AG04449 (cell line): ENCODE measurements at places on chromosomes 1 and 21.
A peak's percentile ranks its signal among the peaks of the same experiment; 100 is the strongest.

GRCh38 chr1:172967936-172968335 is 82.8 kb downstream of the TNFSF18 start:
- no peak for DNase-seq

DNA sequence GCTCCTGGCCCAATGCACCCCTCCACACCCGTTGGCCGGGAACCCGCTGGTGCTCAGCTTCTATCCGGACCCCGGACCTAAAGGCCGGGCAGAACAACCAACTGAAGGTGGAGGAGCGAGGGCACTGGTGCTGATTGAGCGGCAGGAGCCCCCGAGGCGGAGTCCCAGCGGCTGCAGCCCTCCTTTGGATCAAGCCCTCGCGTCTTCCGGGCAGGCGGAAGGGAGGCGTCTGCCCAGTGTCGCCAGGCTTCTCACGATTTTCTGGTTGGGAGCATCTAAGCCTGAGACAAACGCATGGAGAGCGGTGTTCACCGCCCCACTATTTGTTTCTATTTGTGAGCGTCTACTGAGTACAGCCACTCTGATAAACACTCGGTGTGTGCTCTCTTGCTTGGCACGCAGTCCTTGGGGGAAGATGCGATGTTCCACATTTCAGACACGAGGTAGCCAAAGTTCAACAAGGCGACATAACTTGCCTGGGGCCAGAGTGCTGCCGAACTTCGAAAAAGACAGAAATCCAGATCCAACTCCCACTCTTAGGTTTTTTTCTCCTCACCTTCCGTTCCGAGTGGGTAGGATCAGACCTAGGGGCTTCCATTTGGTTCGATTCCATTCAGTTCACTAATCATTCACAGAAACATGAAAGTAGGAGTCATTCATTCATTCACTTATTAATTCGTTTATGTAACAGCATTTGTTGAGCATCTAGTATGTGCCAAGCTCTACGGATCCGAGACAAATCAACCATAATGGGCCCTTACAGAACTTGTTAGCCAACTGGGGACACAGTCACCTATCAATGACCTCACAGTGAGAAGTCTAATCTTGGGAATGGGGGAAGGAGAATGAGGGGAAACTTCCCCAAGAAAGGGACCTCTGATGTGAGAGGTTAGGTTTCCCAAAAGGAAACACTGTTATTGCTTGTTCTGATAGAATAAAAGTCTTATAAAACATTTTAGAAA is 4.9 kb upstream of the DMRTA2 start:
- no peak for DNase-seq

DNA sequence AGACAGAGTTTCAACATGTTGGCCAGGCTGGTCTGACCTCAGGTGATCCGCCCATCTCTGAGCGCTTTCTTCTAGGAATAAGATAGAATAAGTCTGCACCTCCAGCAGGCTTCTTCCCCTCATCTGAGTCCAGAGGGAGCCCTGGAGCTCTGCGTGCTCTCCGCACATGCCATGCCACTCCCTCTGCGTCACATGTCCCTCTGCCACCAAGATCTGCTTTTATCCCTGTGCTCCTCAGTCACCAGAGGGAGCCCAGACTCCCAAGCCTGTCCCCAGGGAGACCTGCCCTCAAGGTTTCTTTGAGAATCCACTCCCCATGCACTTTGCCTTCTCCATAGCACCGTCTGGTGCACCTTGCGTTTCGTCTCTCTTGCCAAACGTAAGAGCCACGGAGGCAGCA is 213.0 kb downstream of the CAMTA1 start:
- no peak for DNase-seq

- no peak for DNase-seq
These were observed 14.3 kb downstream of the XCL2 start for GRCh38 chr1:168529518-168529917.

GRCh38 chr1:25858906-25859789 is at the start of gene AUNIP:
Gene AUNIP, minus strand, starts transcription at chr1:25859457. Its CDS starts 100 bp downstream, at chr1:25859357.
- peak; percentile 21 for DNase-seq

GRCh38 chr1:235976490-235976889 is 88.4 kb downstream of the NID1 start:
- DNase-seq: no peak

DNA sequence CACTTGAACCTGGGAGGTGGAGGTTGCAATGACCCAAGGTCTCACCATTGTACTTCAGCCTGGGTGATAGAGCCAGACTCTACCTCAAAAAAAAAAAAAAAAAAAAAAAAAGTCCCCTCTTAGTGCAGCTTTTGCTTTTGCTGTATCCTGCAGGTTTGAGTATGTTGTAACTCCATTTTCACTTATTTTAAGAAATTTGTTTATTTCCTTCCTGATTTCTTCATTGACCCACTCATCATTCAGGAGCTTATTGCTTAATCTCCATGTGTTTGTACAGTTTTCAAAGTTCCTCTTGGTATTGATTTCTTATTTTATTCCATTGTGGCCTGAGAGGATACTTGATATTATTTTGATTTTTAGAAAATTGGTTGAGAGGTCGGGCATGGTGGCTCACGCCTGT is 50.9 kb upstream of the AK4 start:
- no peak for DNase-seq

GRCh38 chr1:108841703-108842102 is 15.2 kb downstream of the AKNAD1 start:
- no peak for DNase-seq

DNA sequence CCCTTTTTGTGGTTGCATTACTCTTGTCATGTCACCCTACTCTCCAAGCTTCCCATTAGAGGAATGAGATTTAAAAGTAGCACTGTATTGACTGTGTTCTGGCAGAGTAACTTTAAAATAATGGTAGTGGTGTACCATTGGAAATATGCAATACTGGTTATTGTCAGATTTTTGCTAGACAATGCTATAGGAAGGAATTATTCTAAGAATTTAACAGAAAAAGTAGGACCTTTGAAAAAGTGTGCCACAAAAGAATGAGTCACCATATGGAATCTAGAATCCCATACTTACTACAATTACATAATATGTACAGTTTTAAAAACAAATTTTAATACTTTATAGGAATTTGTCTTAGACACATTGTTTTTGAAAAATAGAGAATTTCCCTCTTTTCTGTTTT is 13.8 kb downstream of the MIER1 start:
- no peak for DNase-seq

GRCh38 chr1:13753636-13754402 is 53.8 kb downstream of the PRDM2 start:
- no peak for DNase-seq

DNA sequence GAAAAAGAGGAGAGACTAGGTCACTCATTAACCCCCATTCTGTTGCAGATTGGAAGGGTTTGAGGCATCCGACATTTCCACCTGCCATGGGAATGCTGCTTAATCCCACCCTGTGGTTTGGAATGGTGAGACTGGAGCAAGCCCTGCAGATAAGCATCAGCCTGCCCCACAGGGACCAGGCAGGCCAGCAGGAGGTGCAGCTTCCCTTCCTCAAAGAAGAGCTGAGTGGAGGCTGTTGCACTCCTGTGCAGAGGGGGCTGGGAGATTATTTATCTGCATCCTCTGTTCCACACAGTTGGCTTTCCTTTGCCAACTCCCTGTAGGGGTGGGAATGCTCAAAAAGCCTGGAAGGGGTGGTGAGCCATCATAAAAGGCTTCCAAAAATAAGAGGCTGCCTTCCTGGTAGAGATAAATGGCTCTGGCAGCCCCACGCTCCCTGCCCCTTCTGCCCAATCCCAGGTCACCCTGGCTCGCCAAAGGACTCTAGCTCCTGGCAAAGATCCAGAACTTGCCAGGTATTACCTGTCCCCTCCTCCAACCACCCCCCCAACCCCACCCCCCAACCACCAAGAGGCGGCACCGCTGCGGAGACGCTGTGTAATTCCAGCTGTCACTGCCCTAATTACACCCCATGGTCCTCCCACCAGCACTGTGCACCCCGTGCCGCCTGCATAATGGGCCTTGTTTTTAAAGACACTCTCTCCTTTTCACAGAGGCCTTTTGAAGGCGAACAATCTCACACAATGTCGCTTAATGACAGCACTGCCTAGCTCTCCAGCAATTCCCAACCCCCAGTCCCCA is 83.0 kb upstream of the ZC3H12A start:
- DNase-seq: no peak

DNA sequence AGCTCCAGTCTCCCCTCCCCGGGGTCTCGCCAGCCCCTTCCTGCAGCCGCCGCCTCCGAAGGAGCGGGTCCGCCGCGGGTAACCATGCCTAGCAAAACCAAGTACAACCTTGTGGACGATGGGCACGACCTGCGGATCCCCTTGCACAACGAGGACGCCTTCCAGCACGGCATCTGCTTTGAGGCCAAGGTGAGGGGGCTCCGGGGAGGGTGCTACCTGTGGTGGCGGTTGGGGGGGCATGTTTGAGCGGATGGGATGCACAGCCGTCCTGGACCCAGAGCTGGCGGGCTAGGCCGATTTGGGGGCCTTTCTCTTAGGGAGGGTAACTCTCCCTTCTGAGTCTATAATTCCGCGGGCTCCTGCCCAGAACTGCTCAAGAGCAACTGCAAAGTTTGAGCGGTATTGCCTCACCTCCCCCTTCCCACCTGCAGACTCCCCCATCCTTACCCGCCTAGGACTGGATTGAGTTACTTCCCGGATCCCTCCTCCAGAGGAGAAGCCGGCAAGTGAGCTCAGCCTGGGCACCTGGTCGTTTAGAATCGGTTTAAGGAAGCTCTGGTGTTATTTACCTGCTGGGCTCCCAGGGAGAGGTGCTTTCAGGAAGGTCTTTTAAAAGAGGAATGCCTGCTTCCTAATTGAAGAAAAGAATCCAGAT is 730 bp downstream of the NOS1AP start:
- no peak for DNase-seq

- DNase-seq: no peak
These were observed 4.6 kb upstream of the NAXE start for GRCh38 chr1:156586892-156587477.

GRCh38 chr1:224287714-224288113 is 42.3 kb downstream of the NVL start:
- no peak for DNase-seq

DNA sequence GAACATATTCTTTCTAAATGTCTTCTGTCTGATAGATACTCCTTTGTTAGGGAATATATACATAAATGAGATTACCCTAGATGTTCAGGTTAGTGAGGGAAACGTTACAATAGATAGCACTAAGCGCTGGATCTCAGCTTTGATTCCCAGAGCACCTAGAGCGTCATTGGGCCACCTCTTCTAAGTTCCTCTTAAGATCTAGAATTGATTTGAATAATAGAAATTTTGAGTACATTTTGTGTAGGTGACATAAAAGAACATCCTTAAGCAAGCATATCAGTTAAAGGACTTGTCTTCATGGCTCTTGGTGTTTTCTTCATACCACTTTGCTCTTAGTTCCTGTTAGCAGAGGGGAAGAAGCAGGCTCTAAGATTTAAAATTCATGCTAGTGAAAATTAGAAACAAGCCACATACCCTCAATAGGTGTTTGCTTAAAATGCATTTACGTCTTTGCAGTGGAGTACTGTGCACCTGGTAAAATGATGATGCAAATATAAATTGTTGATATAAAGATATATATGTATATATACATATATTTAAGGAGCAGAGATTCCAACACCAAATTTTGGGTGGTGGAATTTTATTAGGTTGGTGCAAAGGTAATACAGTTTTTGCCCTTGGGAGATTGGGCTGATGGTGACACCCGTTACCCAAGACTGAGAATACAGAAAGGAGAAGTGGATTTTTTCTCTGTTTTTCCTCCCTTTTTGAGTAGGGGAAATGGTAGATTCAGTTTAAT is 47.1 kb downstream of the DYRK1A start:
- no peak for DNase-seq

GRCh38 chr1:230340526-230341161 is 85.5 kb downstream of the PGBD5 start:
- DNase-seq: no peak

- peak; percentile 21 for DNase-seq
These were observed 48.5 kb downstream of the NR5A2 start for GRCh38 chr1:200075938-200076546.

DNA sequence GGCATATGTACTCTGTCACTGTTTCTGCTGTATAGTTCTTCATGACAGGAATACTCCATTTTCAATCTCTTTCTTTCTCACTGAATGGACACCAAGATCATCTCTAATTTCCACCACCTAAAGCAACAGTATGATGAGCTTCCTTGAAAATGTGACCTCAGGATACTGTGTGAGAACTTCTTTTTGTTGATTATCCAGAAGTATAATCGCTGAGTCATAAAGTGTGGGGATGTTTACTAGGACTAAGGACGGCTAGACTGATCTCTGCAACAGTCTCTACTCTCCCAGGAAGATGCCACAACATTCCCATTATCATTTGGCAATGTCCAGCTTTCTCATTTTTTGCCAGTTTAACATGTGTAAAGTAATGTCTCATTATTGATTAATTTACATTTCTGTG is 70.3 kb downstream of the TNFSF18 start:
- peak; percentile 29 for DNase-seq

GRCh38 chr1:15802234-15802965 is 5.0 kb downstream of the UQCRHL start:
- no peak for DNase-seq

DNA sequence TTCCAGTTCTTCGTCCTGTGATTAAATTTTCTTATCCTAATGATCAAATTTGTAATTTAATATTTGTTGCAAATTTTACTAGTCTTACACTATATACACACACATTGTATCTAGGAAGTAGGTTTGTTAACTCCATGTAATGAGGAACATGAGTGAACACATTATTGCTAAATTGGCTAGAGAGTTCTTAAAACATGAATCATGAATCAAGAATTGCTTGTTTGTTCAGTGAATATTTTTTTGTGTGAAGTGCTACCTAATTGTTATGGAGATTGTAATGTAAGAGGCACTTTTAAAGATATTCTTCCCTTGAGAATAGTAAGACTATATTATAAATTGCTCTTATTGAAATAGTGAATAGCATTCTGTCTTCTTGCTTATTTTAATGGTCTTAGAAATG is 4.6 kb downstream of the GPSM2 start:
- peak; percentile 29 for DNase-seq

DNA sequence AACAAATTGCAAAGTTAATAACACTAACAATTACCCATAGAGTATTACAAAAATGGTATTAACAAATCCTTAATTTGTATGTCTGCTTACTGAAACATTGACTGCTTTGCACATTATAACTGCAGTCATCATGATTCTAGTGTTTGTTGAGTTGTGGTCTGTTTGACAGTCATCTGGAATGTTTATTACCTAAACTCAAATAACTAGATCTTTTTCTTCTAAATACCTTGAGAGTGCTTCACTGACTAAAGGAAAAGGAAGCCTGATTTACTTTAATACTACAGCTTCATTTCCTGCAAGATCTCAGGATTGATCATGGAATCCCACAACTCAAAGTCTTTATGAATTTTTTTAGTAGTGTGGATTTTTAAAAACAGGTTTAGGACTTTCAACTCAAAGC is 70.0 kb downstream of the HMCN1 start:
- DNase-seq: no peak

- DNase-seq: no peak
These were observed 10.6 kb upstream of the PRKACB start for GRCh38 chr1:84133479-84133878.

DNA sequence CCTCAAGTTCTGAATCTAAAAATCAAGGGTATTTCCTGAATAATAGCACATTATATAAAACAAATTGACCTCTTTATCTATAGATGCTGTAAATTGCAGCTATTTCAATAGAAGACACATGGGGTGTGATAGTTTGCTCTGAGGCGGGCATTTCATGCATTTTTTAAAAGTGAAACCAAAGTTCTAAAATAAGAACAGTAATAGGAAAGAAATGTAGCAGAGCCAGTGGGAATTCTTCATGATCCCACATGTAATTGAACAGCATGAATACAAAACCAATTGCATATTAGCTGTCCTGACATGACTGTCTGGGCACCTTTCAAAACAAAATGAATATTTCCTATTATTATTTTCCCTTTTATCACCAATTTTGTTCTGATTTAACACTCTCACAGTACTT is 85.0 kb downstream of the RGS21 start:
- peak; percentile 38 for DNase-seq

- DNase-seq: no peak
These were observed 67.2 kb downstream of the CD46 start for GRCh38 chr1:207818971-207819451.
